Neural cell (in vitro differentiated cells): ENCODE measurements at places on chromosomes 7 and 10. TPM values are rescaled to one million over a fixed set of nuclear protein-coding genes. Genes with fewer than 3 reads are reported as not detected.

METTL2B gene
- polyA plus RNA-seq, result 43.0 and 45.5 TPM in 2 replicates

SLC13A1 gene
- polyA plus RNA-seq, result not detected in 2 replicates

PDZD7 gene
- 1.5 and 2.6 TPM in 2 replicates for polyA plus RNA-seq

TMEM26 gene
- polyA plus RNA-seq, result 0.24 TPM in 1 of 2 replicates, not detected in the other

OR6V1 gene
- not detected in 2 replicates for polyA plus RNA-seq

MORN4 gene
- 64.7 and 81.3 TPM in 2 replicates for polyA plus RNA-seq

SFRP4 gene
- polyA plus RNA-seq, result not detected in 2 replicates

TRIL gene
- polyA plus RNA-seq, result 1.4 TPM in 2 replicates

CYP2C19 gene
- polyA plus RNA-seq, result 0.16 TPM in 1 of 2 replicates, not detected in the other

LLCFC1 gene
- not detected in 2 replicates for polyA plus RNA-seq

GNAT3 gene
- not detected in 2 replicates for polyA plus RNA-seq

KLLN gene
- 0.30 and 0.77 TPM in 2 replicates for polyA plus RNA-seq

FAM25A gene
- not detected in 2 replicates for polyA plus RNA-seq

CTBP2 gene
- 59.5 and 67.6 TPM in 2 replicates for polyA plus RNA-seq

FFAR4 gene
- not detected in 2 replicates for polyA plus RNA-seq

IQUB gene
- polyA plus RNA-seq, result 0.41 and 0.58 TPM in 2 replicates

AIFM2 gene
- 0.42 and 0.78 TPM in 2 replicates for polyA plus RNA-seq

MLXIPL gene
- 1.8 TPM in 1 of 2 replicates, not detected in the other for polyA plus RNA-seq

GPR141 gene
- not detected in 2 replicates for polyA plus RNA-seq

GRB10 gene
- 62.7 and 78.4 TPM in 2 replicates for polyA plus RNA-seq

NPC1L1 gene
- 0.20 TPM in 1 of 2 replicates, not detected in the other for polyA plus RNA-seq

C10orf90 gene
- polyA plus RNA-seq, result not detected in 2 replicates

CFAP69 gene
- 5.9 and 6.2 TPM in 2 replicates for polyA plus RNA-seq

SH2D4B gene
- polyA plus RNA-seq, result 1.4 and 1.6 TPM in 2 replicates

NOS3 gene
- not detected in 2 replicates for polyA plus RNA-seq

NT5C3A gene
- polyA plus RNA-seq, result 92.8 and 99.2 TPM in 2 replicates

DKK1 gene
- 0.12 TPM in 1 of 2 replicates, not detected in the other for polyA plus RNA-seq

GRM3 gene
- polyA plus RNA-seq, result 15.9 TPM in 2 replicates

PNLIP gene
- not detected in 2 replicates for polyA plus RNA-seq

DDC gene
- polyA plus RNA-seq, result 42.9 and 57.2 TPM in 2 replicates

A1CF gene
- not detected in 2 replicates for polyA plus RNA-seq
